ENCODE measurements at places on chromosomes 1 and 21.

GRCh38 chr1:155717041-155717440 lies 28.1 kb downstream of the DAP3 start:
- DNase-seq, result peak; percentile 96

- DNase-seq, result no peak
Observed at GRCh38 chr1:30295266-30295665, 428.1 kb downstream of the MATN1 start.

GRCh38 chr1:110309139-110309538 lies 30.0 kb upstream of the RBM15 start:
- no peak for DNase-seq

GRCh38 chr1:43763497-43763973 lies 56.2 kb downstream of the ST3GAL3 start:
- peak; percentile 67 for DNase-seq

GRCh38 chr1:219692981-219693380 lies 80.1 kb upstream of the ZC3H11B start:
- peak; percentile 5 for DNase-seq

DNA sequence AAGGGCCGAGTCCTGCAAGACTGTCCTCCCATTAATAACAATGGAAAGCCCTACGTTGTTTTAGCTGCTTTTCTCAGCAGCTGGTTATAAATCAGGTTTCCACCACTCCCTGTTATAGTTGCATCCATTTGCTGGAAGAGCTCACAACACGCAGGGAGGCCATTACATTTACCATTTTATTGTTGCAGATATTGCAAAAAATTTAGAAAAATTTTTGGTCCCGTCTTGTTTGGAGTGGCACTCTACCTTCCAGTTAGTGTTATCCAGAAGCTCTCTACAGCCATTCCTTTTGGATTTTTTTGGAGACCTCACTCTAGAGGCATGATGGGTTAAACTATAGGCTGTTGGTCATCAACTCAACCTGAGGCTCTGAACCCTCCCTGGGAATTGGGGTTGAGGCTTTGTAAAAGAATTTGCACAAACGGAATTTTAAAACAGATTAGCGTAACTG lies 1532.1 kb upstream of the TPTE start:
- no peak for DNase-seq

- DNase-seq, result no peak
Observed at GRCh38 chr1:10829965-10830515, 33.6 kb upstream of the CASZ1 start.

DNA sequence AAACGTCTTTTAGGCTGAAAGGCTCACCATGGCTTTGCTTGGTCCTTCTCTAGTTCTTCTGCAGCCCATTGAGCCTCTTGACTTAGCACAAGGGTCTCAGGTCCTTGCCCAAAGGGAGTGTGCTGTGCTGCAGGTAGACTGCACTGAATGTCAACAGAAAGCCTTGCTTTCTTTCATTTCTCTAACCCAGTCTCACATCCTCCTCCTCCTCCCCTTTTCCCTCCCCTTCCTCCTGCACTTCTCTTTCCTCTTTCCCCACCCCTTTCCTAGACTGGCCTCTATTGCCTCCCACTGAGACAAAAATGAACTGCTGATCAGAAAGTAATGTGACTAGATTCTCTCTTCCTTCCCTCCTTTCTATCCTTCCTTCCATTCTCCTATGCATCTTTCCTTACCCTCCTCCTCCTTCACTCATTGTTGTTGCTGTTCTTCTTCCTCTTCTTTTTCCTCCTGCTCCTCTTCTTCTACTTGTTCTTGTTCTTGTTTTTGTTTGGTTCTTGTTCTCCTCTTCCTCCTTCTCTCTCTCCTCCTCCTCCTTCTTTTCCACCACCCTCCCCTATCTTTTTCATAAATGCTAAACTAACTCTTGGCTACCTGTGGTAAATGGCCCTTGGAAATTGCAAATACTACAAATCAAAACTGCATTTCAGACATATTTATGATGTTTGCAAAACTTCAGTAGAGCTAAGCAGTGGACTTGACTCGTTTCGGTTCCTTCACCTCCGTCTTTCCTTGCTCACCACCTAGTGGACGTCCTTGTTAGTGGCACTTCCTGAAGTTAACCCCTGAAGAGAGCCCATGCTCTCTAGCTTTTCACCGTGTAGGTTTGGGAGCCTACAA lies at the start of gene SELL:
SELL (minus strand) TSS at position 152 of the 840 bp plus-strand sequence; CDS start at position 30, 122 bp downstream.
- DNase-seq, result peak; percentile 90

DNA sequence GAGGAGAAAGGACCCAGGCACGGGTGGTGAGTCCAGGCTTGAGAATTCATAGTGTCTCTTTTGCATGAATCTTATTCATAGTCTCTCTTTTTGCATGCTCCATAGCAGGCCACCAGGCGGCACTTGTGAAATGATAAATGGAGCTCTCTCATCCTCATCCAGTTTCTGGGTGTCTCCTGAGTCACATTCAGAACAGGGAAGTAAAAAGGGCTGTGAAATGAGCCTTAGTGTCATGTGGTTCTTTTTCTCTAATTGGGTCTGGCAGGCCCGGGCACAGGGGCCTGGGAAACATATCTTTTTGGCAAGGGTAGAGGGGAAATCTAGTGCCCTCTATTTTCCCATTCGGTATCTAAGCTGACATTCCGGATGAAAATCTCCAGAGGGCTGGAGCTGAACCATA lies 19.1 kb upstream of the NCF2 start:
- no peak for DNase-seq

DNA sequence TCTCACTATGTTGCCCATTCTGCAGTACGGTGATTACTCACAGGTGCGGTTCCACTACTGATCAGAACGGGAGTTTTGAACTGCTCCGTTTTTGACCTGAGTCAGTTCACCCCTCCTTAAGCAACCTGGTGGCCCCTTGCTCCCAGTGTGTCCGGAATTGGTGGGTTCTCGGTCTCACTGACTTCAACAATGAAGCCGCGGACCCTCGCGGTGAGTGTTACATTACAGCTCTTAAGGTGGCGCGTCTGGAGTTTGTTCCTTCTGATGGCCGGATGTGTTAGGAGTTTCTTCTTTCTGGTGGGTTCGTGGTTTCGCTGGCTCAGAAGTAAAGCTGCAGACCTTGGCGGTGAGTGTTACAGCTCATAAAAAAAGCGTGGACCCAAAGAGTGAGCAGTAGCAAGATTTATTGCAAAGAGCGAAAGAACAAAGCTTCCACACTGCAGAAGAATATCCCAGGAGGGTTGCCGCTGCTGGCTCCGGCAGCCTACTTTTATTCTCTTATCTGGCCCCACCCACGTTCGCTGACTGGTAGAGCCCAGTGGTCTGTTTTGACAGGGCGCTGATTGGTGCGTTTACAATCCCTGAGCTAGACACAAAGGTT lies 17.6 kb upstream of the PARP1 start:
- no peak for DNase-seq

DNA sequence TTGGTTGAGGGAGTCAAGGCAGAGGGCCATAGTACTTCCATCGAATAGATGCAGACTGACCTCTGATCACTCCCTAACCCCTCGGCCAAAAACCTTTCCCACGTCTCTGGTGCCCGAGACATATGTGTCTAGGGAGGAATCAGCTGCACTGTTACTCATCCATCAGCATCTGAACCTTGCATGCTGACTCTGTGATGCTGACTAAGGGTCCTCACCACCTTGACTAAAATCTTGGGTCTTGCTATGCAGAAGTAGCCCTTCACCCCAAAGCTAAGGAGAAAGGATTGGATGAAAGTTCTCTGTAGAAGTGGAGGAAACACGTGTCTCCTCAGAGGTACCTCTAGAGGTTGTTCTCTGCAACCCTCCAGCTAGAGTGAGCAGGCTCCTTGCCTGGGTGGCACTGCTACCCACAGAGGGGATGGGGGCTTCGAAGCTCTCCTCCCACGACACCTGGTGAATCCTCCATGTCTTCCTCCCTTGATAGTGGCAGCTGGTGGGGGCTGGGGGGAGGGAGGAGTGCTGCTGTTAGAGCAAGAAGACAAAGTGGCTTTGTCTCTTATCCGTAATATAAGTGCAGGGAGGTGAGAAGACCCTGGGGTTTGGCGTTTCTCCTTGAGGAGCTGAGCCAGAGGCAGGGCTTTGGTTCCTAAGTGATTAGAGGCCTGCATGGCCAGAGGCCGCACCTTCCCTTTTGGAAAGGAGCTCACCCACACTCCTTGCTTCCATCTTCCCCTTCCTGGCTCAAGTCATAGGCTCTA lies 45.1 kb downstream of the ATP2B4 start:
- no peak for DNase-seq

DNA sequence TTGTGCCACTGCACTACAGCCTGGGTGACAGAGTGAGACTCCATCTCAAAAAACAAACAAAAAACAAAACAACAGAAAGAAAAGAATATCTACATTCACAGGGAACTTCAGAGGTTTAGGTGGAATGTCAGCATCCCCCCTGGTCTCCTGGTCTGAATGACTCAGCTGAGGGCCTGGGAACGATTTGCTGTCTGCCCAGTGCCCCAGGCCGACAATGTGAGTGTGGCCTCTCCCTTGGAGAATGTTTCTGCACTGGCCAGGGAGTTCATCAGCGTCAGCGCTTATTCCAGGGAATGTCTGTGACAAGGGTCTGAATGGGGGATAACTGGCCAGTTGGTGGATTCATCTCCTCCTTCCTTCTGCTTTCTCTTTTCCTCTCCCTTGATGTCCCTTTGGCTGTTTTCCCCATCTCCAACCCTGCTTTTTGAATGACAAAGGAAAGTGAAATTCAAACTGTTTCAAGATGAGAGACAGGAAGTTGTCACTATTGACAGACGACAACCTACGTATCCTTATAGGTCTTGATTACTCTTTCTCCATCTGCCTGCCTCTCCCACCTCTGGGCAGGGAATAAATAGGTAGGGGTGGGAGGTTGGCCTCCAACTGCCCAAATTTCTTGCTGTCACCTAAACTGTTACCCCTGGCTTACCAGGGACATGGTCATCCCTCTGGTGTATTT lies 213.1 kb downstream of the HHAT start:
- DNase-seq, result no peak

GRCh38 chr1:223405507-223405906 lies 12.3 kb downstream of the CCDC185 start:
- no peak for DNase-seq

GRCh38 chr1:43666608-43667007 lies 16.7 kb downstream of the KDM4A start:
- DNase-seq, result no peak

DNA sequence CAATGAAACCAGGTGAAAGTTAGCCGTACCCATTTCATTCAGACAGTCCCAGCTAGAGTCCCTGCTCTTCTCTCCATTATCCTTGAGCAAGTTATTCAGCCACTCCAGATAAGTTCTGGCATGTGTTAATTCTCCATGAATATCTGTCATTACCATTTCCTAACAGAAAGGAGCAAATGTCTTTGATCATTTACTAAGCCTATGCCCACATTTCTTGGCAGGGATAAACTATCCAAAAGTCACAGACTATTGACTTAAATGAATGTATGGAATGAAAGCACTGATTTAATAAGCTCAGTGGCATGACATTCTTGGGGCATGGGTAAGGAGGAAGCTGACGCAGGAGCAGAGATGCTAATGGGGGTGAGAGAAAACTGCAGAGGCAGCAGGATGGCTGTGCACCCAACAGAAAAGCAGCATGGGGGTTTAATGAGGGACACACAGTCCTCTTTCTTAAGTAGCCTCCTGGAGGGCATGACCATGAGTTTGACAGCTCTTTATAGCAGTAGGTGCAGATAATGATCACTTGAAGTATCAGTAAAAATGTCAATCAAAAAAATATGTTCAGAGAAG lies 17.6 kb upstream of the DHCR24 start:
- DNase-seq, result no peak

GRCh38 chr21:42238185-42238934 lies 19.4 kb downstream of the ABCG1 start:
- no peak for DNase-seq

DNA sequence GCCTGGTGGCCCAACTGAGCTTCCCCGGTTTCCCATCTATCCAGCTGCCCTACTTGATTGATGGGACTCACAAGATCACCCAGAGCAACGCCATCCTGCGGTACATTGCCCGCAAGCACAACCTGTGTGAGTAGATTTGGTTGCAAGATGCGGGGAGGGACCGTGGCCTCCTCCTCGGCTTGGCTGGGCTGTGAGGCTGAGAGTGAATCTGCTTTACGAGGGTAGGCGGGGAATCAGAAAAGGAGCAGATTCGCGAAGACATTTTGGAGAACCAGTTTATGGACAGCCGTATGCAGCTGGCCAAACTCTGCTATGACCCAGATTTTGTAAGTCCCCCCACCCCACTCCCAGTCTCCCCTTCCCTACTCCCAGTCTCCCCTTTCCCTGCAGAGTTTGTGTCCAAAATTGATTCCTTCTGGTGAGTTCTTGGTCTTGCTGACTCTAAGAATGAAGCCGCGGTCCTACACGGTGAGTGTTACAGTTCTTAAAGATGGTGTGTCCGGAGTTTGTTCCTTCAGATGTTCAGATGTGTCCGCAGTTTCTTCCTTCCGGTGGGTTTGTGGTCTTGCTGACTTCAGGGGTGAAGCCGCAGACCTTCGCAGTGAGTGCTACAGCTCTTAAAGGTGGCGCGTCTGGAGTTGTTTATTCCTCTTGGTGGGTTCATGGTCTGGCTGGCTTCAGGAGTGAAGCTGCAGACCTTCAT lies 1.5 kb downstream of the GSTM2 start:
- DNase-seq, result no peak

DNA sequence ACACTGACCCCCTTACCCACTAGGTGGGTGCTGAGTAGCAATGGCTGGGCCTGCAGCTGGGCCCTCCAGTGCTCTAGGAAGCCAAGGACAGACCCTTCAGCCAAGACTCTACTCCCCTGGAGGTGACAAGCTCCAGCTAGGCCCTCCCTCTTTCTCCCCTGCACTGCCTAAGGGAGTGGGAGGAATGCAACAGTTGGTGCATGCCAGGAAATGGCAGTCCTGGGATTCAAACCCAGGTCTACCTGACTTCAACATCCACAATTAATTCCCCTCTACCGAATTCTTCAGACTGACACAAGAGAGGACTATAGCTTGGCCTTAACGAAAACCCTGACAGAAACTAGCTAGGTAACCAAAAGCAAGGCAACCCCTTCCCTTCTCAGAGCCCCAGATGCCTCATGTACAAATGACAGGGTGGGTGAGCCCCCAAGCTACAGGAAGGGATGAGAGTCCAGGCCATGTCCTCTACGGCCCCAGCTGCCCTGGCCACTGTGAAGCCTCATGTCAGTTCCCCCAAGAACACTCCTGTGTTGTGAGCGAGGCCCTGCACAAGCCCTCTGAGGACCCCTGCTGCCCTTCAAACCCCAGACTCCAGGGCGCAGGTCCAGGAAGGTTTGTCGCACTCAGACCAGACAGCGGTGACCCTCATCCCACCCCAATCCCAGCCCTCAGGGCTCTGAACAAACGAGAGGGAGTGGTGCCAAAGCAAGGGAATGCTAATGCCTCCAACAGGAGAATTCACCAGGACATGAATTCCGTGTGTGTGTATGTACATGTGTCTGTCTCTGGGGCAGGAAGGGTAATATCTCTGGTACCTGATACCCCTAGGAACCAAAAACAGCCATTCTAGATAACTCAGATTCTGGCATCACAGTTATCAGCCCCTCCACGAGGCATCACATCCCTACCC lies 92.3 kb downstream of the MRPL37 start:
- no peak for DNase-seq

GRCh38 chr1:202968895-202969295 lies 1.8 kb upstream of the CYB5R1 start:
- DNase-seq, result peak; percentile 85

GRCh38 chr21:16815243-16815642 lies 697.6 kb upstream of the CXADR start:
- no peak for DNase-seq

All from MM.1S (cell line).